NT2/D1 (cell line): ENCODE measurements at places on chromosomes 6 and 20.
A peak's percentile ranks its signal among the peaks of the same experiment; 100 is the strongest.

DNA sequence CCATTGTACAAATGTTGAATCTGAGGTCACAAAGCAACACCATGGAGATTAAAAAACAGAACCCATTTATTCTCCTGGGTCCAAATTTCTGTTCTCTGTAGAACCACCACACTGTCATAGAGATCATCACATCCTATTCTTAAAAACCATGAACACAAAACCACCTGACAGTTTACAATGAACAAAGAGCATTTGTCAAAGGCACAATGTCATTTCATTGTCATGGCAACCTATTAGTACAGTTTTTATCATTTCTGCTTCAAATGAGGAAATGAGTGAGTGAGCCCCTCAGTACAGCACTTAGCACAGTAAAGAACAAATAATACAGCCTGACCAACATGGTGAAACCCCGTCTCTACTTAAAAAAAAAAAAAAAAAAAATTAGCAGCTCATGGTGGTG is 23.1 kb upstream of the LAMP5 start:
- DNase-seq, result no peak

- DNase-seq, result no peak
Observed at GRCh38 chr6:6393069-6393529, 72.6 kb upstream of the F13A1 start.

GRCh38 chr6:155710704-155711103 is 255.1 kb upstream of the NOX3 start:
- DNase-seq, result no peak

GRCh38 chr6:112209131-112209530 is 45.2 kb downstream of the LAMA4 start:
- no peak for DNase-seq

DNA sequence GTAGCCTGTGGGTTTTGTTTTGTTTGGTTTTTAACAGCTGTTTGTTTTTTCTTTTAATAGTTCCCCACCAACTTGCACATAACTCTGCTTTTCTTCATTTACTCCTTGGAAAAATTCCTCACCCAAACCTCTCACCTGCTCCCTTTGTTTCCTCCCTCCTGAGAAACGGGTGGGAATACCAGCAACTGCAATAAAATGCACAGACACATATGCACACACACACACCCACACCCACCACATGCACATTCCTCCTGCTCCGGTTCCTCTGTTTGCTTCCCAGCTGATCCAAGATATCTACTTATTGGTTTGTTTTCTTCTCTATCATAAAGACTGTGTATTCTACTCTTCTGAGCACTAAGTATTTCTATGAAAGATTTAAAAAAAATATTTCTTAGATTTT is 161.1 kb upstream of the EPHA7 start:
- DNase-seq, result no peak

GRCh38 chr6:126352514-126352913 is 12.6 kb downstream of the CENPW start:
- no peak for DNase-seq

GRCh38 chr6:154370545-154370944 is 13.9 kb upstream of the IPCEF1 start:
- DNase-seq, result no peak

DNA sequence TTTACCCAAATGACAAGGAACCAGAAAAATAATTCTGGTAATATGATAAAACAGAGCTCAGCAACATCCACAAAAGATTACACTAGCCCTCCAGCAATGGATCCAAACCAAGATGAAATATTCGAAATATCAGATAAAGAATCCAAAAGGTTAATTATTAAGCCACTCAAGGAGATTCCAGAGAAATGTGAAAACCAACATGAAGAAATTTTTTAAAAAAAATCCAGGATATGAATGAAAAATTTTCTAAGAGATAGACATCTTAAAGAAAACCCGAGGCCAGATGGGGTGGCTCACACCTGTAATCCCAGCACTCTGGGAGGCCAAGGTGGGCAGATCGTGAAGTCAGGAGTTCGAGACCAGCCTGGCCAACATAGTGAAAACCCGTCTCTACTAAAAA is 124.4 kb downstream of the CDK19 start:
- no peak for DNase-seq

DNA sequence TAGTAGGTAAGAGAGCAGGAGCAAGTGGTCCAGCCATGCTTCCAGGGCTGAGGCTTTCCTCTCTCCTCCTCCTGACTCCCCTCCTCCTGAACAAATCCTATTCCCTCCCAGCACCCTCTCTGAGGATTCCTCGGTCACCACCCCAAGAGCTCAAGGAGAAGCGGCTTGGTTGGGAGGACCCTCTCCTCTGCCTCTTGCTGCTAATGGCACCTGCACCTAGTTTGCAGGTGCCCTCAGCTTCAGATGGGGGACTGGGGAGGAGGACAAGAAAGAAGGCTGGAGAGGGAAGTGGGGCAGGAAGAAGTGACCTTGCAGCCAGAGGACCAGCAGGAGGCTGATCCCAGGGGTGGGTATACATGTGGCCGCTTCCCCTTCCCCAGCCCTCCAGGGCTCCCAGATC is 17.5 kb downstream of the NCR2 start:
- DNase-seq, result no peak

DNA sequence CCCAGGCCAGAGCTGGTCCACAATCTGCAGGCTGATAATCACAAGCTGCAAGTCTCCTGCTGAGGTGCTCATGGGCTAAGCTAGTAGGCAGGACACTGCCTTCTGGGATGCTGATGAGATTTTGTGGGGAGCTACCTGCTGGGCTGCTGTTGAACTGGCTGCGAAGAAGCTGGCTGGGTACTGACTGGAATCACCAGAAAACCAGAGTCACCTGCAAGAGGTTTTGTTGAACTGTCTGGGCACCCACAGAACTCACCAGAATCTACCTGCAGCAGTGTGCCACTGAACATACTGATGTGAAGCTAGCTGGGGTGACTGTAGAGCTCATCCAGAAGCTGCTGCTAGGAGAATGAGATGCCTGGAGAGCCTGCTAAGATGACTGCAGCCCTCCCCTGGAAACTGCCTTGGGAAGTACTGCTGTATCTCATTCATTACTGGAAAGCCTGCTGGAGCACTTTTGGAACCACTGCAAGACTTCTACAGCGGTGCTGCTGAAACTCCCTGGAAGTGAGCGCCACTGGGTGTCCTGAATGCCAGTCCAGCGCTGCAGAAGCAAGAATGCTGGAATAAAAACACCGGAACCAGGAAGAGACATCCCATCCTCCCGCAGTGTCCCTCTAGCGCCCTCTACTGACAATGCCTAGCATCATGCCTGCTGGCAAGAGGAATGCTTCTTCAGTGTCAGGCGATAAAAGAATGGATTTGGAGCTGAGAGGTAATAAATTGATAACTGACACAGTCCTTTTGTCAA is 64.9 kb upstream of the ARHGAP18 start:
- DNase-seq, result peak; percentile 76

- no peak for DNase-seq
Observed at GRCh38 chr6:45666846-45667245, 289.1 kb upstream of the SUPT3H start.

DNA sequence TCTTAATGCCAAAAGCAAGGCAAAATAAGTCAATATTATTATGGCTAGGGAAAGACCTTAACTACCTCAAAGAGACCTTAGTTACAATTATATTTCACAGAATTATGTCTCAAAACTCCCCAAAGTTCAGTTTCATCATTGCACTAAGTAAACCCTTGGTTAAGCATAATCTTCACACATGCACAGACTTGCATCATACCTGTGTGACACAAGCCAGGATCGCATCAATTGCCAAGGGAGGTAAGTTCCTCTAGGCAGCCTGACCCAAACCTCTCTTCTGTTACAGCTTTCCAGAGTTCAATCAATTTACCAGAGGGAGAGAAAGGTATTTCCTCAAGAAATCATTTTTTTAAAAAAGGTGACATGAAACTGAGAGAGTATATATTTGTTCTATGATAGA is 31.9 kb upstream of the PRSS35 start:
- no peak for DNase-seq

- DNase-seq, result no peak
Observed at GRCh38 chr6:134577998-134578397, 260.1 kb upstream of the SGK1 start.

GRCh38 chr6:23244300-23244699 is 674.9 kb downstream of the HDGFL1 start:
- DNase-seq, result no peak

DNA sequence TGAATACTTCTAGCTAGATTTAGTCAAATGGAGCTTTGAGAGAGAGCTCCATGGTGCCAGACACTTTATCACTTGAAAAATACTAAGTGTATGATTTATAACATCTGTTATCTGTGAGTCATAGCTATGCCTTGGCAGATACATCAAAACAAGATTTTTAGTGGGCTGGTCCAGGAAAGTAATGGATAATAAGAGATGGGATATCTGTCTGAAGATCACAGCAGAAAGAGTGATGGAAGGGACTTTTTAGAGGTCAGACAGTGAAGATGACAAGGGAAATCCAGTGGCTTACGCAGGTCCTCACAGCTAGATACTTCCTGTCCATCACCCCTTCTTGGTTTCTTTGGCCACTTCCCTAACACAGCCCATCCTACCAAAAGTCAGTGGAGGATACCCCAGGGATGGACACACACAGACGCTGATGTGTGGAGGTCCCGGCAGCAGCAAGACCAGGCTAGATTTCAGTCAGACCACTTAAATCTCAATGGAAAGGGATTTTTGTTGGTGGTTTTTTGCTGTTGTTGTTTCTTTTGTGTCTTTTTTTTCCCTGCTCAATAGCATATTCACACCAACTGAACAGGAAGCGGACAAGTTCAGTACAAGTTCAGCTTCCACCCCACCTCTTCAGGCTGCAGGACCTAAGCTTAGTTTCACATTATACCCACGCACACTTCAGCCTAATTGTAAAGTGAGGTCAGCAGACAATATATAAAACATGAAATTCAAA is 209.3 kb downstream of the ALDH8A1 start:
- DNase-seq, result no peak

DNA sequence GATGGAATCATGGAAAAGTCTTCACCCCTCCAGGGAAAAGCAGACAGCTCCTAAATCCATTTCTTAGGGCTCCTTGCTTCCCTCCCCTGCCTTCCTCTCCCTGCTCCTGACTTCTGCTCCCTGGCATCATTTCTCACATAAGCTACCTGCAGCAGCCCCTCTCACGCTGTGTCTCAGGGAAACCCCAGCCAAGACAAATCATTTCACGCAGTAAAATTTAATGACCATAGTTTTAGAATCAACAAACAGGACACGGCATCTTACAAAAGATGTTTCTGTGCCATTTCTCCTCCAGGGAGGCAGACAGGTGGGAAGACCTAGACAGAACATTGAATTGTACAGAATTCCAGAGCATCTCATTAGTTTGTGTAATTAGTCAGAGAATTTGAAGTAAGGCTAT is 16.5 kb upstream of the FOXQ1 start:
- DNase-seq, result no peak

DNA sequence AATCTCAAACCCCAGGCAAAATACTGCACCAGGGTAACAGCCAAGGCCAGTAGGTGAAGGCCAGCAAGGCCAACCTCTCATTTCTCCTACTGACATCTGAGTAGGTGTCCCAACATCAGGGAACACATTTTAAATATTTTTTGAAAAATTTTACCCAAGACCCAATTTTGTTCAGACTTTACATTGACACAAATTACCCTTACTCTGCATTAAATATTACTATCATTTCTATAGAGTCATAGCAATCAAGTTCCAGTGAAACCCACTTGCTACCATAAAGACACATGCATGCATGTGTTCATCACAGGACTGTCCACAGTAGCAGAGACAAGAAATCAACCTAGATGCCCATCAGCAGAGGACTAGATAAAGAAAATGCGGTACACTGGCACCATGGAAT is 99.9 kb downstream of the NRN1 start:
- no peak for DNase-seq

DNA sequence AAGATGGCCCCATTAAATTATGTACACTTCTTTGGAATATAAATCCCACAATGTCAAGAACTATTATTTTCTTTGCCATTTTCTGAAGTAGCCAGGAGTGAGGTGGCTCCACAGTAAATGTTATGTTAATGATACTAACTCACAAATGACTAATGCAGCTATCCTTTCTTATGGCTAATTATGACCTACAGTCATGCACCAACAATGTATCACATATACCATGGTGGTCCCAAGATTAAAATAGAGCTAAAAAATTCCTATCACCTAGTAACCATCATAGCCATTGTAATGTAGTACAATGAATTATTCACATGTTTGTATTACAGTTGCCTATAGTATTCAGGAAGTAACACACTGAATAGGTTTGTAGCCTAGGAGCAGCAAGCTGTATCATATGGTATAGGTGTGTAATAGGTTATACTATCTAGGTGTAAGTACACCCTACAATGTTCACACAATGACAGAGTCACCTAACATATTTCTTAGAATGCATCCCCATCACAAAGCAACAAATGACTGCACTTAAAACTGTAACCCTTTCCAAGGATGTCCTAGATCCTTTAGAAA is 15.3 kb downstream of the ECHDC1 start:
- DNase-seq, result no peak

GRCh38 chr6:116969211-116969863 is 92.3 kb downstream of the RFX6 start:
- peak; percentile 25 for DNase-seq

GRCh38 chr6:42441697-42442081 is 10.0 kb downstream of the TRERF1 start:
- peak; percentile 63 for DNase-seq

DNA sequence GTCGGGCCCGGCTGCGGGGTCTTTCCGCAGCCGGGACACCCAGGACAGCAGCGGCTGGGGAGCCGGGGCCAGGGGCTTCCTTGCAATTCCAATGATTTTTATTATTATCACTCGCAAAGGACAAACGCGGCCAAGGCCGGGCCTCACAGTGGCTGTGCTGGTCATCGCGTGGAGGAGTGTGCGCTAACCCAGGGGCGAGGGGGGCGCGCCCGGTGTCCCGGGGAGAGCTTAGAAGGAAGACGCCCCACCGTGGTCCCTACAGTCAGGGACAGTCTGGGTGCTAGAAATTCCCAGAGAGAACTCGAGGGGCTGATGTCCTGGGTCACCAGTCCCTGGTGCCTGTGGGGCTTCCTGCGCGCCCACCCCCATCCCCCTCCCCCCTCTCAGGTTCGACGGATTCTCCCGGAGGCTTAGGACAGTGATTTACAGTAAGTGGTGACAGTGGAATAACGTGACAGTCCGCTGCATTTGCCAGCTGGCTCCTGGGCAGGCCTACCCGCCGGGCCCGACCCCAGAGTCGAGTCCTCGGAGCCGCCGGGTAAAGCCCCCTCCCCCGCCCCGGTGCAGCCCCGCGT is 9.5 kb downstream of the FOXC1 start:
- DNase-seq, result no peak

- DNase-seq, result no peak
Observed at GRCh38 chr6:40450483-40450882, 136.7 kb downstream of the LRFN2 start.

GRCh38 chr6:78867020-78867369 is 356 bp upstream of the IRAK1BP1 start:
- DNase-seq, result no peak

- DNase-seq, result no peak
Observed at GRCh38 chr6:5123296-5124143, 38.4 kb downstream of the PPP1R3G start.

GRCh38 chr20:51750037-51750769 is 18.0 kb downstream of the ATP9A start:
- no peak for DNase-seq

DNA sequence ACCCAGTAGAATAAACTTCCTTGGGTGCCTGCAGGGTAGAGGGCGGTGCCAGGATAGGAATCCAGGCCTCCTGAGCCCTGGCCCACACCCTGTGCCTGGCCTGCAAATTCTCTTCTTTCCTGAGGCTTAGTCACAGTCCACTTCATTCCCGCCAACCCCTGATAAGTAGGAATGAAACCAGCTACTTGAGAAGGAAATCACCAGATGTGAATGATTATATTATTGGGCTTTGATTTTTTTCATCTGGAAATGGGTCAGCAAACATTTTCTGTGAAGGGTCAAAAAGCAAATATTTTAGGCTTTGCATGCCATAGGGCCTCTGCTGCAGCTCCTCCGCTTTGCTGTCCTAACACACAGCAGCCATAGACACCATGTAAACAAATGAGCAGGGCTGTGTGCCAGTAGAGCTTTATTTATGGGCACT is 50.2 kb downstream of the STK35 start:
- DNase-seq, result no peak
